SHP77 (cell line): ENCODE measurements at places on chromosomes 5 and 9.

- DNase-seq, result no peak
These were observed 158.6 kb upstream of the SHB start for GRCh38 chr9:38227656-38228055.

DNA sequence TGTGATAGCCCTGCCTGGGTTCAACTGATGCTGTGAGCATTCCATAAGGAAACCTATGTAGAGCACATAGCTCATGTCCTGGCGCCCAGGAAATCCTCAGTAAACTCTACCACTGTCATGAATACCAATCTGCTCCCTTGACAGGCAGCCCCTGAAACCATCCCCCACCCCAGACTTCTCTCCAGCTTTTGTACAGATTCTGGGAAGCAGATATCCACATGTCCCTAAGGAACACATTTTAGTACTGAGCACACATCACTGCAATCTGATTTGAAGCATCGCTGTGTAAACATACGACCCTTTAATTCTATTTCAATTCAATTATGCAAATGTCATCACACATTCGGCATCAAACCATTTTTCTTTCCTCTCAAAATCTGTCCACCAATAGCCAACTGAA, 89.5 kb upstream of the FSTL4 start:
- DNase-seq, result no peak

DNA sequence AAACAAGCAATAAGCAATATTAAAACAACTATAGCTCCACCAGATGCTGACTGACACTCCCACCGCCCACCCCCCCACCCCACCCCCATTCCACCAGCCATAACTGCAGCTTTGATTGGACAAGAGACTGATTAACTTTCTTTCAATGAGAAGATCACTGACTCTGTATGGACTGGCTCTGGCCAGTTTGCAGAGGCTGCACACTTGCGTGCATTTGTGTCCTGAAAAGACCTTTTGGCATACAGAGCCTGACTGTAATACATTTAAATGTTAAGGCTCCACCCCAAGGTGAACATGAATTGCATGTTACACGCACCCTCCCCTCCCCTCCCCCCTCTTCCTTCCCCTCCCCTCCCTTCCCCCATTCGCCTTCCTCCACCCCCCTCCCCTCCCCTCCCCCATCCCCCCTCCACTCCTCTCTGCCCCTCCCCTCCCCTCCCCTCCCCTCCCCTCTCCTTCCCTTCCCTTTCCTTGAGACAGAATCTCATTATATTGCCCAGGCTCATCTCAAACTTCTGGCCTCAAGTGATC, 31.1 kb downstream of the FGD3 start:
- DNase-seq, result no peak

DNA sequence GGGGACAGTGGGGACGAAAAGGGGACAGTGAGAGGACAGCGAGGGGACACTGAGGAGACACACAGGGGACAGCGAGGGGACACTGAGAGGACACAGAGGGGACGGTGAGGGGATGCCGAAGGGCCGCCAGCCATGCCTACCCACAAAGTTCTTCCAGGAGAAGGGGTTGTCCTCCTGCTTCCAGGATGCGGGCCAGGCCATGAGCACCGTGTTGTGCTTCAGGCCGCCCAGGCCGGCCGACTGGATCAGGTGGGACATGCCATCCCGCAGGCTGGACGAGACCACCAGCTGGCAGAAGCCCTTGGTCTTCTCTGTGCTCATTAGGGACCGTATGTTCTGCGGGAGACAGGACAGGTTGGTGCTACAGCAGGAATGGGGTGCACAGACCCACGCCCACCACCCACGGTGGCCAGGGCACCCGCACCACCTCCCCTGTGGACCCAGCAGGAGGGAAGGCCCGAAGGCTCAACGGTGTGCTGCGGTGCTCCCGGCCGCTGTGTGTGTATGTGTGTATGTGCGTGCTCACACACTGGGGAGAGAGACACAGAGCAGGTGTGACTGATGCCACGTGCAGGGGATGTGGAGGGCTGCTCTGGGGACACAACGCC, 46.6 kb downstream of the SLC12A7 start:
- DNase-seq, result no peak

DNA sequence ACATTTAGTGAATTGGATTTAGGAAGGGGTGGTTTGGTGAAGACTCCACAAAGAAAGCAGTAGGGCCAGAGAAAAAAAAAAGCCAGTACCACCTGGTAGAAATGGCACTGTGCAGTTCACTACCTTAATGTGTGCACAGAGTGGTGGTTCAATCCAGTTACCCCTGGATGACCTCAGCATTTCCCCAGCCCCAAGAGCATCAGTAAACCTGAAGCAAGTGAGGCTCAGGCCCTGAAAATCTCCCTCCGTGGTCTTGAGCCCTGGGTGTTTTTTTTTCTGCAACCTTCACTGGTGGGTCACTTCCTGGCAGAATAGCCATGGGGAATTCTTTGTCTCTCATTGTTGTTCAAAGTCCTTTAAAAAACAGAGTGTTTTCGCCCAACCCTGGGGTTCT, 202.9 kb downstream of the GADD45G start:
- no peak for DNase-seq

GRCh38 chr9:75181750-75182149, 93.4 kb downstream of the OSTF1 start:
- no peak for DNase-seq
